ENCODE measurements at places on chromosomes 13 and 19. TPM values are rescaled to one million over a fixed set of nuclear protein-coding genes. Genes with fewer than 3 reads are reported as not detected.

GRCh38 chr13:36819739-36820090 is 693 bp downstream of the RFXAP start:
- peak overlapping the region; percentile 96 for H3K4me3 ChIP-seq
- H3K36me3 ChIP-seq = no peaks in the 10 kb centered on the region
- H3K27me3 ChIP-seq = no peaks in the 10 kb centered on the region
- no peaks in the 10 kb centered on the region for H3K4me1 ChIP-seq

DNA sequence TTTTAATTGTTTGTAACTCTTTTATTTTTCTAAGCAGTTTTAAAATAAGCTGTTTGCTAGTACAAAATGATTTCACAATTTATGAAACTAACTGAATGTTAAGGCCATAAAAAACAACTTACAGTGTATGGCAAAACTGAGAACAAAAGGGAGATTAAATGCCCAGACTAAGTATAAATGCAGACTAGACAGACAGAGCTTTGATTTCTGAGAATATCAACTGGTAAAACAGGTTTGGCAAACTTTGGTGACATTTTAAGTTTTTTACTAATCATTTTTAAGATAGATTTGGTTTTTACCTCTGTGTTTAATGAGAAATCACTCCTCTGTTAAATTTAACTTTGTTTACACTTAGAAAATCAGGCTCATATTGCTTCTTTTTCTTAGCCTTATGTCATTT is 127.5 kb upstream of the KLF5 start:
- H3K4me1 ChIP-seq = no peaks in the 10 kb centered on the region
- no peak overlapping the region for H3K4me3 ChIP-seq

- no peaks in the 10 kb centered on the region for H3K4me1 ChIP-seq
- no peaks in the 10 kb centered on the region for H3K36me3 ChIP-seq
- H3K4me3 ChIP-seq = no peak overlapping the region
- H3K27me3 ChIP-seq = no peaks in the 10 kb centered on the region
Observed at GRCh38 chr13:99873832-99874430, 97.6 kb downstream of the ZIC5 start.

- H3K27ac ChIP-seq = no peak overlapping the region
- DNase-seq = no peak
- no peaks in the 10 kb centered on the region for H3K36me3 ChIP-seq
Observed at GRCh38 chr13:104592127-104592526, 1525.9 kb upstream of the SLC10A2 start.

DNA sequence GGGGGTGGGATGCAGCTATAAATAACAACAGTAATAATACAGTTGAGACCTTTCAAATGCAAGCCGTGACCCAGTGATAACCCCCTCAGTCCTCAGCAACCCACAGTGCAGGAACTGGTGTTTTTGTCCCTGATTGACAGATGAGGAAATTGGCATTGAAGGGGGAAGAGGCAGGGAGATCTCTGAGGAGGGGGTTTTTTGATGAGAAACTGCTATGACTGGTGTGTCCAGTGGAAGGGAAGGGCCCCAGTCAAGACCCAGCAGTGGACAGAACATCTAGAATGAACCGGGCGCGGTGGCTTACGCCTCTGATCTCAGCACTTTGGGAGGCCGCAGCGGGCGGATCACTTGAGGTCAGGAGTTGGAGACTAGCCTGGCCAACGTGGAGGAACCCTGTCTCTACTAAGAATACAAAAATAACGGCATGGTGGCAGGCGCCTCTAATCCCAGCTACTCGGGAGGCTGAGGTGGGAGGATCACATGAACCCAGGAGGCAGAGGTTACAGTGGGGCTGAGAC is 1.9 kb downstream of the MAP1S start:
- no peak for DNase-seq
- H3K36me3 ChIP-seq = peaks cover 5% of the 10 kb centered on the region
- H3K4me1 ChIP-seq = no peaks in the 10 kb centered on the region
- H3K27ac ChIP-seq = peak overlapping the region; percentile 28
- no peaks in the 10 kb centered on the region for H3K27me3 ChIP-seq

- H3K4me3 ChIP-seq = no peak overlapping the region
- no peak for DNase-seq
- no peaks in the 10 kb centered on the region for H3K36me3 ChIP-seq
- no peaks in the 10 kb centered on the region for H3K27me3 ChIP-seq
- H3K27ac ChIP-seq = no peak overlapping the region
Observed at GRCh38 chr19:8965887-8966286, 44.3 kb downstream of the MUC16 start.

DNA sequence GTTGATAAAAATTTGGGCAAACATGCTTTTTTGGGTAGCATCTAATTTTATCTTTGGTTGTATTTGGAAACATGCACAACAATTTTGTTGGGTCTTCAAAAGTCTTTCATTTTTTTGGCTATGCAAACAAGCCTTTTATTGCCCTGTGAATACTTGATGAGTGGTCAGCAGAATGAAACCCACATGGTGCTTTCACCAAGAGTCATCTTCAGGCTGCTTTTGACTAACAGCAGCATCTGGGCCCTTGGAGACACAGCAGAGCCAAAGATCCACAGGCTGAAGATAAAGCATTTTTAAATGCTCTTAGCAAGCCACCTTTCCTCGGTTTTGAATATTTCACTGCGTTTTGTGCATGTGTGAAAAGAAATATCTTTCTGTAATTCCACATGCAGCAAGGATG is 154.9 kb downstream of the FGF9 start:
- no peak for DNase-seq
- H3K36me3 ChIP-seq = no peaks in the 10 kb centered on the region
- no peak overlapping the region for H3K27ac ChIP-seq
- H3K4me3 ChIP-seq = no peak overlapping the region

DNA sequence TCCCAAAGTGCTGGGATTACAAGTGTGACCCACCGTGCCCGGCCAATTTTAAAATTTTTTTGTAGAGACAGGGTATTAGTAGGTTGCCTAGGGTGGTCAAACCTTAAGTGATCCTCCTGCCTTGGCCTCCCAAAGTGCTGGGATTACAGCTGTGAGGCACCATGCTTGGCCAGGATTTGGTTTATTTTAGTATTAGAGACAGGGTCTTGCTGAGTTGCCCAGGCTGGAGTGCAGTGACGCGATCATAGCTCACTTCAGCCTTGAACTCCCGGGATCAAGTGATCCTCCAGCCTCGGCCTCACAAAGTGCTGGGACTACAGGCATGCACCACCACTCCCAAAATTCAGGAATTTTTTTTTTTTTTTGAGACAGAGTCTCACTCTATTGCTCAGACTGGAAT is 5.4 kb upstream of the ZNF414 start:
- H3K4me3 ChIP-seq = no peak overlapping the region
- no peaks in the 10 kb centered on the region for H3K36me3 ChIP-seq
- H3K27ac ChIP-seq = no peak overlapping the region
- no peaks in the 10 kb centered on the region for H3K4me1 ChIP-seq

DNA sequence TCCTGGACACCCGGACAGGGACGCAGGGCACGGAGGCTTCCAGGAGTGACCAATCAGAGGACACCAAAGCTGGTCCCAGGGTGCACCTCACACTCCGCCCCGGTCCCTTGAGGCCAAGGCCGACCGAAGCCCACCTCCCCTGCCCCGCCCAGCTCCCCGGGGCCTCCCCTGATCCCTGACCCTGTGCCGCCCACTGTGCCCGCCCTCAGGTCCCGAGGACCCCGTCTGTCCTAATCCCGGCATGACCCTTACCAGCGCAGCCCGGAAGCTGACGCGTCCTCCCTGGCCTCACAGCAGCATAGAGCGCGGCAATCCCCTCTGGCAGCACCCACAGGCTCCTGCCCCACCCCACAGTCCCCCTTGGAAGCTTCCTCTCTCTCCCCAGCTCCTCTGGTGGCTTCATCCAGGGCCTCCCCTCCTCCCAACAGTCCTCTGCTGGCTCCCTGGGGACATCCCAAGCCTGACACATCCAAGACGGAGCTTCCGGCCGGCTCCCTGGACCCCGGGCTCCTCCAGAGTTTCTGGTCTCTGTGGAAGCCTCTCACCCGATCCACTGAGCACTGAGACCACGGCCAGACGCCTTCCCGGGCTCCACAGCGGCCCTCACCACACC is 7.4 kb upstream of the CDC34 start:
- no peaks in the 10 kb centered on the region for H3K36me3 ChIP-seq
- no peaks in the 10 kb centered on the region for H3K4me1 ChIP-seq
- H3K4me3 ChIP-seq = no peak overlapping the region
- H3K27ac ChIP-seq = no peak overlapping the region
- DNase-seq = no peak
- H3K27me3 ChIP-seq = no peaks in the 10 kb centered on the region

DNA sequence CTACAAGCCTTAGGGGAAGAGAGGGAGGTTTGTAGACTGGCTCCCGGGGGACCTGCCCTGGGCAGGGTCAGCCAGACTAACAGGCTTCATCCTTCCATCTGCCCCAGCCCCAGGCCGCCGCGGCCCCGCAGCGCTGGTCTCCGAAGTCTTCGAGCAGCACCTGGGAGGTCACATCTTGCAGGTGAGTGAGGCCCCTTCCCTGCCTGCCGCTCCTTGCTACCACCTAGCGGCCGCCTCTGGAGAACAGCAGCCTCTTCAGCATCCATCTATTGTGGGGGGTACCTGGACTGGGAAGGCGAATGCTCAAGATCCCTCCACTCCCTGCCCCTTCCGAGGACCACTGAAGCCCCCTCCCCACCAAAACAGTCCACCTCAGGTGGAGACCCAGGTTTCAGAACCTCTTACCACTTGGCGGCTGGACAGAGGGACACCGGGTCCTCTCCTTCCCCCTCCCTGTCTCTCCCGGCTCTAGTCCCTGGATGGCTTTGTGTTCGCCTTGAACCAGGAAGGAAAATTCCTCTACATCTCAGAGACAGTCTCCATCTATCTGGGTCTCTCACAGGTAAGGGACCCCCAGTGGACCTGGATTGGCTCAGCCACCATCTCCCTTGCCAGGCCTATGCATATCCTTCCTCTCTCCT is 12.7 kb downstream of the NPAS1 start:
- peaks cover 2% of the 10 kb centered on the region for H3K27me3 ChIP-seq
- no peak overlapping the region for H3K4me3 ChIP-seq
- peak; percentile 65 for DNase-seq
- H3K36me3 ChIP-seq = no peaks in the 10 kb centered on the region
- no peak overlapping the region for H3K27ac ChIP-seq

GRCh38 chr13:105333416-105333815 is 1202.0 kb downstream of the EFNB2 start:
- no peak overlapping the region for H3K27ac ChIP-seq
- no peak for DNase-seq
- H3K4me1 ChIP-seq = no peaks in the 10 kb centered on the region

GRCh38 chr13:91482427-91482826 is 84.0 kb downstream of the GPC5 start:
- no peaks in the 10 kb centered on the region for H3K4me1 ChIP-seq
- no peak overlapping the region for H3K4me3 ChIP-seq
- H3K27ac ChIP-seq = no peak overlapping the region

- no peak for DNase-seq
- peaks cover 11% of the 10 kb centered on the region for H3K4me1 ChIP-seq
- H3K4me3 ChIP-seq = no peak overlapping the region
- H3K27me3 ChIP-seq = no peaks in the 10 kb centered on the region
- H3K27ac ChIP-seq = no peak overlapping the region
Observed at GRCh38 chr19:46880431-46880830, 19.6 kb downstream of the ARHGAP35 start.

DNA sequence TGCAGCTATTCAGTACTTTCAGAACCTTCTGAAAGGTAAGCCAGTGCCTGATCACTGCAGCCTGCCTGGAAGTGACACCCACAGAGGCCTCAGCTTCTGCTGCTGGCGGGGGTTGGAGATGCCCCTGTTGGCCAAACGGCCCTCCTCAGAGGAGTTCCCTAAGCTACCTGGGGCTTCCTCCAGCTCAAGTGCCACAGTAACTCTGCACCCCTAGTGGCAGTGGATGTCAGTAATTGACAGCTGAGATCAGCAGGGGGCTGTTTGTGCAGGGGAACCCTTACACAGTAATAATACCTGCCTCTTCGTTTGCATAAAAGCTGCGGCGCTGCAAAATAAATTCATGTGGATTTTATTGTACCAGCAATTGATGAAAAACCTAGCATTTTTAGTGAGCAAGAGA is 28.9 kb downstream of the TDRD12 start:
- H3K4me3 ChIP-seq = no peak overlapping the region
- H3K36me3 ChIP-seq = no peaks in the 10 kb centered on the region
- DNase-seq = no peak
- H3K27me3 ChIP-seq = no peaks in the 10 kb centered on the region
- H3K4me1 ChIP-seq = no peaks in the 10 kb centered on the region

- H3K36me3 ChIP-seq = no peaks in the 10 kb centered on the region
- no peak overlapping the region for H3K4me3 ChIP-seq
- no peaks in the 10 kb centered on the region for H3K4me1 ChIP-seq
Observed at GRCh38 chr13:72290962-72291681, 424.1 kb upstream of the DACH1 start.

DNA sequence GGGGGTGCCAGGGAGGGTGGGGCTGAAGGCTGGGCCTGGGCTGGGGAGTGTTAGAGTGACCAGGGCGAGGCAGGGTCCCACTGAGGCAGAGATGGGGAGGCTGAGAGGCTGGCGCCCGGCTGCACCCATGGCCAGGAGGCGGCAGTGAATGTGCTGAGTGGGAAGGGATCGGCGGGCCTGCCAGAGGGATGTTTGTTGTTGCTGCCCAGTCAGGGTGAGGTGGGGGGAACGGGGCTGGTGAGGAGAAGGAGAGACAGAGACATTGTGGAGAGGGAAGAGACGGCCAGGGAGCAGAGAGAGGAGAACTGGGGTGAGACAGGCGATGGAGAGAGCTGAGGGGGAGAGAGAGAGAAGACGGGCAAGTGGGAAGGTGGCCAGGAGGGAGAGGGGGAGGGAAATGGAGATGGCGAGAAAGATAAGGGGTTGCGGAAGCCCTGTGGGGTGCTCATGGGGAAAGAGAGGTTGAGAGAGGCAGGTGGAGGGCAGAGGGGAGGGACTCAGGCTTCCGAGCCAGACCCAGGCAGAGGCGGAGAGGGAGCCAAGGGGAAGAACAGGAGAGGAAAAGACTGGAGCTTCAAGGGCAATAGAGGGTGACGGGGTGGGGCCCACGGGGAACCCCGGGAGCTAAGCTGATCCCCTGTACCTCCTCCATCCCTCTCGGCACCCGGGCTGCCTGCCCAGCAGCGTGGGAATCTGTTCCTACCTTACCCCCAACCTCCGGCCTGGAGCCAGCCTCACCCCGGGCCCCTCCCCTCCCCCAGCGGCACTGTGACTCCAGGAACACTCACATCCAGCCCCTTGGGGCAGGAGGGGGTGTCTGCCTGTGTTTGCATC is 690 bp upstream of the B3GNT8 start:
- H3K27me3 ChIP-seq = no peaks in the 10 kb centered on the region
- H3K4me1 ChIP-seq = peaks cover 34% of the 10 kb centered on the region
- DNase-seq = peak; percentile 38
- peak overlapping the region; percentile 85 for H3K27ac ChIP-seq
- peak overlapping the region; percentile 33 for H3K4me3 ChIP-seq

GRCh38 chr13:85093808-85094207 is 705.4 kb downstream of the SLITRK6 start:
- no peaks in the 10 kb centered on the region for H3K36me3 ChIP-seq
- H3K4me1 ChIP-seq = no peaks in the 10 kb centered on the region
- H3K4me3 ChIP-seq = no peak overlapping the region
- no peak for DNase-seq
- H3K27me3 ChIP-seq = no peaks in the 10 kb centered on the region

ZNF560 gene
- total RNA-seq = not detected

ZNF506 gene
- 37.8 TPM for total RNA-seq

NAPSA gene
- 217 TPM for total RNA-seq

RPL36 gene
- 564 TPM for total RNA-seq

OVOL3 gene
- total RNA-seq = not detected
